ENCODE measurements at places on chromosomes 6 and 20. TPM values are rescaled to one million over a fixed set of nuclear protein-coding genes. Genes with fewer than 3 reads are reported as not detected.

FUCA2 gene
- 87.6 TPM for total RNA-seq

CPNE5 gene
- 3.3 TPM for total RNA-seq

MRPS18B gene
- 55.8 TPM for total RNA-seq

OR12D3 gene
- total RNA-seq = not detected

CCN2 gene
- 614 TPM for total RNA-seq

SAMHD1 gene
- 96.3 TPM for total RNA-seq

PNLDC1 gene
- total RNA-seq = 0.27 TPM

CRISP3 gene
- not detected for total RNA-seq

SLC17A3 gene
- total RNA-seq = not detected

TBX18 gene
- 0.25 TPM for total RNA-seq
